D721Med (cell line): ENCODE measurements at places on chromosomes 5 and 9.
A peak's percentile ranks its signal among the peaks of the same experiment; 100 is the strongest.

GRCh38 chr5:76499507-76500161 lies 96.5 kb downstream of the IQGAP2 start:
- no peak for DNase-seq

DNA sequence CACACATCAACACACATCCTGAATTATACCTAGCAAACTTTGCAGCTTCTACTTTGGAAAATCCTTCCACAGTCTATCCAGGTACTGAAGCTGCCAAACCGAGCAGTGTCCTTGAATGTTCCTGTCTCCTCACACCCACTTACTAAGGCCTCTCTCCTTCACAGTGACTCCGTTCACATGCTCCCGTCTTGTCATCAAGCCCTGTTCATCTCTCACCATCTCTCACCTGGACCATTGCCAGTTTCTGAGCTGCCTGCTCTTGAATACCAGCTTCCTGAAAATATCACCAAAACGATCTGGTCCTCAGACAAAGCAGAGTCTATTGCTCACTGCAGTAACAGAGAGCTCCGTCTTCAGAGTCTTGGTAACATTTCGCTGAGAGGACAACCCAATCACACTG lies 57.4 kb downstream of the GCNT1 start:
- no peak for DNase-seq

- DNase-seq: no peak
Observed at GRCh38 chr5:180352116-180353047, 754 bp downstream of the GFPT2 start.

- DNase-seq: no peak
Observed at GRCh38 chr9:109401169-109401989, 80.5 kb upstream of the EPB41L4B start.

DNA sequence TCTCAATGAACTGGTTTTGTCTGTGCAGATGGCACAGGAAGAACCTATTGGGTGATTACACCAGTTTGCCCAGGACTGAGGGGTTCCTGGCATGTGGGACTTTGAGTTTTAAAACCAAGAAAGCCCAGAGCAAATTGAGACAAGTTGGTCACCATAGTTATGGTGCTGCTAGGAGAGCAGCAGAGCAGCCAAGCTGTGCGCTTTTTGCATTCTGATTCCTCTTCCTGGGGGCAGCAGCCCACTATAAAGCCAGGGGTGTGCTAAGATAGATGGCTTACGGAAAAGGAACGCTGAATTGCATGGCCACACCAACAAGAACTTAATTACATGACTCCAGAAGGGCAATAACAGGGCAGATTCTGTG lies 49.7 kb downstream of the TIMD4 start:
- no peak for DNase-seq

- no peak for DNase-seq
Observed at GRCh38 chr5:124789104-124789605, 42.7 kb upstream of the ZNF608 start.

GRCh38 chr5:11396917-11397316 lies 507.3 kb downstream of the CTNND2 start:
- no peak for DNase-seq

DNA sequence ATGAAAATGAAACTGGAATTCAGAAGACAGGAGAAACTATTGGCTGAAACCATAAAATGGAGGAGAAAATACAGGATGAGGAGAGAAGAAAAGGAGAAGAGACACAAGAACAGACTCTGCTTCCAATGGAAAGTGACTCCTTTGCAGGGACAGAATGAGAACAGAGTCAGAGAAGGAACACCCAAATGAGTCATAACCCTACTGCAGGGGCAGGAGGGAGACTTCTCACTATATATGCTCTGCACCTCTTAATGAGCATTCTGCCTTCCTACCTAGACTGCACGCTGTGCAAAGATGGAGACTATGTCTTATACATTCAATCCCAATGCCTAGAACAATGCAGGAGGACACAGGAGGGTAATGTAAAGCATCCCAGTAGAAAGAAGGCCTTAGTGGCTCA lies 2.1 kb downstream of the SAXO1 start:
- no peak for DNase-seq

GRCh38 chr9:15606643-15607472 lies 54.0 kb downstream of the CCDC171 start:
- DNase-seq: no peak

DNA sequence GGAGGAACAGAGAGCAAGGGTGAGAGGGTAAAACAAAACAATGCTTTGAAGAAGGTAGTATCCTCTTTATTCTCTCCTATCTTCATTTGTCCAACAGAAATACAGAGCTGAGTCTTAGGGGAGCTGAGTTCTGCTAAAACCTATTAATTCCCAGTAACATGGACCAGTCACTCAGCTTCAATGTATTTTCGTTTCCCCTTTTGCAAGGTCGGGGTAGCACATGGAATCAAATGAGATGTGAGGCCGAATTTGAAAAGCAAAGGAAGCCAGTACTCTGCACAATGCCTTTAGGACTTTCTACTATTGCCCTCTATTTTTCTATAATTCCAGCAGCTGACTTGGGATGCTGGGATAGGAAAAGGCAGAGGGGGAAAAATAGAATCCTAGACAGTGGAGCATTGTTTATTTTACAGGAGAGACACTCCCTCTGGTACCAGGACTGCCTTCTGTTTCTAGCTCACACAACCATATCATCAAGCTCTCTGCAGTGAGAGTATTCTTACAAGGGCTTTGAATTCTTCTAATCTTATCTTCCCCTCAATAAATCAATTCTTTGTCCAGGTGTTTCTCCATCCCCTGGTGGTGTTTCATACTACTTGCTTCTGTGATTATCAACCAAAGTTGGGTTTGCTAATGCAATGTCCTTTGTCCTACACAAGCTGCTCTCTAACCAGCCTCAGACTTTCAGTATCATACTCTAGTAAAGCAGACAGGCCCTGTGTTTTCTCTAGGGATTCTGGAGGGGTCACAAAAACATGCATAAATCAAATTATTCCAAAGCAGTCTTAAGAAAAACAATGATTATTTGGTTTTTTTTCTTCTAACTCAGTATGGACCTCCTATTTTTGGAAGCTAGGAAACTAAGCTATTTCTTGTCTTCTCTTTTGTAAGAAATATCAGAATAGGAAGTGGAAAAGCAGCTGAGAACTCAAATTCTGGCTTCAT lies 341.5 kb downstream of the OSTF1 start:
- DNase-seq: no peak

DNA sequence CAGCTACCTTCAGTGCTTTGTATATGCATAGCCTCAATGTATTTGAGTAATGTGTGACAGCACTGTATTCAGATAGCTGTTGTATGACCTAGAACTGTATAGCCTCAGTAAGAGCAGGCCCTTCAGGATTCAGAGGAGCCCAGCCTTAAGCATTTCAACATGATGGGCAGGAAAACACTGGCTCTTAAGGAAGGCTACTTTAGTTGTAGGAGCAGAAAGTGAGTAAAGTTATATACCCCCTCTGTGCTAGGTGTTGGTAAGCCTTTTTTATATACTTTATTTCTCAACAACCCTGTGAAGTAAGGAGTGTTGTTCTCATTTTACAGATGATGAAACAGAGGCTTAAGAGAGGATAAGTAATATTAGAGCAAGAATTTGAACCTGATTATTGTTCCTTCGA lies 1.5 kb upstream of the GPR21 start:
- no peak for DNase-seq

GRCh38 chr5:125372694-125373631 lies 626.5 kb upstream of the ZNF608 start:
- no peak for DNase-seq

- DNase-seq: no peak
Observed at GRCh38 chr5:6506611-6507010, 58.0 kb downstream of the UBE2QL1 start.

GRCh38 chr9:131276094-131276888 lies at the start of gene FAM78A:
FAM78A (minus strand) TSS chr9:131276510; CDS start chr9:131276179, 331 bp downstream.
- no peak for DNase-seq

DNA sequence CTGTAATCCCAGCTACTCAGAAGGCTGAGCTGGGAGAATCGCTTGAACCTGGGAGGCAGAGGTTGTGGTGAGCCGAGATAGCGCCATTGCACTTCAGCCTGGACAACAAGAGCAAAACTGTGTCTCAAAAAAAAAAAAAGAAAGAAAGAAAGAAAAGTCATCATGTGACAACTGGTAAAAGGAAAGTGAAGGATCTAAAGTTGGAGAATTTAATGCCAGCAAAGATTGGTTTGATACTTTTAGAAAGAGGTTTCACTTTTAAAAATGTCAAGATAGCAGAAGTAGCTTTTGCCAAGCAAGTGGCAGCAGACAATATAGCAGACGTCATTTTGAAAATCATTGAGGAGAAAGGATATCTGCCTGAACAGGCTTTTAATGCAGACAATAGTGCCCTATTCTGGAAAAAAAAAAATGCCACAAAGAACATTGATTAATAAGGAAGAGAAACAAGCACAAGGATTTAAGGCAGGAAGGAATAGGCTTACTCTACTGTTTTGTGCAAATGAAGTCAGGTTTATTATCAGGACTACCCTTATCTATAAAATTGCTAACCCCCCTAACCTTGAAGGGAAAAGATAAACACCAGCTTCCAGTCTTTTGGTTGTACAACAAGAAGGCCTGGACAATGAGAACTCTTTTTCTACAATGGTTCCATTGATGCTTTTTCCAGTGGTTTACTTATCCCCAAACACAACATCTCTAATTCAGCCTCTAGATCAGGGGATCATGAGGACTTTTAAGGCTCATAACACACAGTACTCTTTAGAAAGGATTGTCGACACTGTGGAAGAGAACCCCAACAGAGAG lies 12.0 kb downstream of the PKD2L2 start:
- DNase-seq: no peak

DNA sequence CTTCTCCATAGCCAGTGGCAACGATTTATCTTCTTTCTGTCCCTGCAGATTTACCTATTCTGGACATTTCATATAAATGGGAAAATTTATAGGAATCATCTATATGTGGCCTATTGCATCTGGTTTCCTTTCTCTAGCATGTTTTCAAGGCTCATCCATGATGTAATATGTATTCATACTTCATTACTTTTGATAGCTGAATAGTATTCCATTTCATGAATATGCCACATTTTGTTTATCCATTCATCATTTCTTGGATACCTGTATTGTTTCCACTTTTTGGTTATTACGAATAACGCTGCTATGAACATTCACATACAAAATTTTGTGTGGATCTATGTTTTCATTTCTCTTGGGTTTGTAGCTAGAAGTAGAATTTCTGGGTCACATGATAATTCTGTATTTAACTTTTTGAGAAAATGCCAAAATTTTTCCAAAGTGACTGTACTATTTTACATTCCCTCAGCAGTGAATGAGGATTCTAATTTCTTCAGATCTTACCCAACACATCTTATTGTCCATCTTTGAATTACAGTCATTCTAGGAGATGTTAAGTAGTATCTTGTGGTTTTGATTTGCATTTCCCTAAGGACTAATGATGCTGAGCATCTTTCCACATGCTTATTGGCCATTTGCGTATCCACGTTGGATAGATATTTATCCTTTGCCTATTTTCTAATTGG lies 3.6 kb downstream of the IARS1 start:
- no peak for DNase-seq

DNA sequence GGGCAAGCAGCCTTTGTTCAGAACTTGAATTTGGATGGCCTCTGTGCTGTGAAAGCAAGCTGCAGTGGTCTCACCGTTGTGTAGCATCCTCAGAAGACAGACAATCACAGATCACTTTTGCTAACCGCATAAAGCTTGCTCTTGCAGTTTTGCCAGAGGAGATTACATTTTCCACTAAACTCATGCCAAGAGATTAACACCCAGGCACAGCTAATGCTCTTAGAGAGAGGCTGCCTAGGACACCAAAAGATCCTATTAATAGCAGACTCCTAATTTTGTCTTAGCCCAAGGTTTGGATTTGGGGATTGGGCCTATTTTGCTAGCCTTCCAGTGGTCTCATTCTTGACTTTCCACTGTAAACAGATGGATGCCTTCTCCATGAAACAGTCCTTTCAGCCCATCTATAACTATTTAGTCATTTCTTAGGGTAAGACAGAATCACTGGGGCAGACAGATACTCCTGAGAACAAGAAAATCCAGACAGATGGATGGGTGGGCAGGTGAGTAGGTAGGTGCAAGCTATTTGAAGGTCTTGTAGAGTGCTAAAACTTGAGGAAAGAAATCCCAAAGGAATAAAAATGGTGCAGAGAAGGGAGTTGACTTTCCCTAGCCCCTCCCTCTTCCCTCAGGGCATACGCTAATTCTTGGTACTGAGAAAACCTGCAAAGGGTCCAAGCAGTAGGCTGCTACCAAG lies 506.2 kb downstream of the SPOCK1 start:
- peak; percentile 54 for DNase-seq

DNA sequence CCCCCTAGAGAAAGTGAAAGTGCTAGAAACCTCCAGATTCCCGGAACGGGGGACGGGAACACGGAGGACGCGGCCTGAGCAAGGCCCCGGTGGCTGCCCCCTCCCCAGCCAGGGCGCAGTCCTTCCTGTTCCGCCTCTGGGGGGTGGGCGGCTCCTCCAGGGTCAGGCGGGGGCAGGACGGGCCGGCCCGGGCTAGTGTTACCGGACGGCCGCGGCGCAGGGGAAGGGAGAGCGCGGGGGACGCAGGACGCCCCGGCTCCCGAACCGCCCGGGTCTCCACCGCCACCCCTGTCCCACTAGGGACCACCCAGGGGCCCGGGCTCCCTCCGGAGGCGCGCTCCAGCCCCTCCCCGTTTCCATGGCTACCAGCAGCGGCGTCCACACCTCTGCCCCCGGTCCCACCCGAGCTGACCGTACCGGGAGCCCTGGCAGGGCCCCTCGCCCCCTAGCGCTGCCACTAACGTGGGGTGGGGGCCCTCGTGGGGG lies 579 bp downstream of the SLC12A7 start:
- no peak for DNase-seq

- DNase-seq: no peak
Observed at GRCh38 chr9:129889941-129890717, 54.9 kb downstream of the USP20 start.

DNA sequence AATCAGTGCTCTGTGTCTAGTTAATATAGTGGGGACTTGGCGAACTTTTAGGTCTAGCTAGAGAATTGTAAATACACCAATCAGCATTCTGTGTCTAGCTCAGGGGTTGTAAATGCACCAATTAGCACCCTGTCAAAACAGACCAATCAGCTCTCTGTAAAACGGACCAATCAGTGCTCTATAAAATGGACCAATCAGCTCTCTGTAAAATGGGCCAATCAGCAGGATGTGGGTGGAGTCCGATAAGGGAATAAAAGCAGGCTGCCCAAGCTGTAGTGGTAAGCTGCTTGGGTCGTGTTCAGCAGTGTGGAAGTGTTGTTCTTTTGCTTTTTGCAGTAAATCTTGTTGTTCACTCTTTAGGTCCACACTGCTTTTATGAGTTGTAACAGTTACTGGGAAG lies 3.6 kb upstream of the OTULINL start:
- DNase-seq: no peak

- no peak for DNase-seq
Observed at GRCh38 chr9:133768859-133769510, 30.8 kb upstream of the SARDH start.

DNA sequence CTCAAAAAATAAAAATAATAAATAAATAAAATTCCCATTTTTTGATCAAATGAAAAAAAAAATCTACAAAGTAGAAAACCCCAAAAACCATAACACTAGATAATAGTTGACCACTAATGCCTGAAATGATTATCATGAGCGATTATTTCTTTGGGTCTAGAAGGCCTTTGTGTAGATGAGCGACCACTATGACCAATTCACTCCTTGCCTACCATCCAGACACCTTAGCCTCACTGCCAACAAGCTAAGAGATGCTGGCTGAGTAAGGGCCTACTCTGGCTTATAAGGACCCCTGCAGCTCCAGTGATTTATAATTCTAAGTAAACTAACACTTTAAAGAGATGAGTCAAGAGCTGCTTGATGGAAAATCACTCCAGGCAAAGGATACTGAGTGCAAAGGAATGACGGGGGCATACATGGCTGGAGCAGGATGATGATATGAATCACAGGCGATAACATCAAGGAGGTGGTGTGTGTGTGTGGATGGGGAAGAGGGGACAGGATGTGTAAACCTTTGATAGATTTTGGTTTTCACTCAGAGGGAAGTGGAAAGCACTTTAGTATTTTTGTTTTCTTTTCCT lies 4.8 kb upstream of the F2RL1 start:
- DNase-seq: no peak
